ENCODE measurements at places on chromosomes 6 and 20.

- no peak for DNase-seq
Observed at GRCh38 chr6:158207422-158207788, 39.3 kb downstream of the GTF2H5 start.

DNA sequence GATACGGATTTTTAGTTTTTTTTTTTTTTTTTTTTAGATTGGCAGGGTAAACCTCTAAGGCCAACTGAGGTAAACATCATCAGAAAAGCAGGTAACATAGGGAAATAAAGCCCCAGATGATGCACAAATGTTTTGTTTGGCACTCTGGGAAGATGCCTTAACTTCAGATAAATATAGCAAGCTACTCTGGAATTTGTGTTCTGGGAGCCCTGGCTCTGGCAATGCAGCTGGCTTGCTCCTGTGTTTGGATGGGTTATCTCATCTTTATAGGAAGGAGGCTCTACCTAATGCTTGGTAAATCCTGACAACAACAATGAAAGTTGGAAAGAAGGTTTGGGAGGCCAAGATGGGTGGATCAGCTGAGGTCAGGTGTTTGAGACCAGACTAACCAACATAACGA is 77.4 kb downstream of the GFOD1 start:
- no peak for DNase-seq

- no peak for DNase-seq
Observed at GRCh38 chr6:121608270-121608669, 172.8 kb downstream of the GJA1 start.

DNA sequence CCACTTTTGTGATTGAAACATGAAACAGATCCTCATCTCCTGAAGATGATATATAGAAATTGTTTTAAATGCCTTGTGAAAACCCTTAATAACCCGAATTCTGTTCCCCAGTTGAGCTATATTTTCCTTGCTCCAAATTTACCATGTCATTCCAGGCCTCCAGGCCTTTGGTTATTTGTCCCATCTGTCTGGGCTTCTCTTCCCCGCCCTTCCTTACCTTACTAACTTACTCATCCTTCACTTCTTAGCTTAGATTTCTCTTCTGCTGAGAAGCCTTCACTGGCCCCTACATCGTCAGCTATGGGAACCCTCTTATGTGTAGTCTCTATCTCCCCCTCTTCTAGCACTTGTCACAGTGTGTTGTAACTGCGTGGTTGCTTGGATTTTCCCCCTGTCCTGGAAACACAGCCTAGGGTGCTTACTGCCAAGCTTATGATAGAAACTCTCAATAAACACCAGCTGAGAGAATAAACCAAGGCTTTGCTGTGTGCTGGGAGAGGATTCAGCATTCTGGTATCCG is 68.6 kb downstream of the SGK1 start:
- DNase-seq = no peak

- no peak for DNase-seq
Observed at GRCh38 chr20:31758991-31759390, 19.9 kb downstream of the TPX2 start.

DNA sequence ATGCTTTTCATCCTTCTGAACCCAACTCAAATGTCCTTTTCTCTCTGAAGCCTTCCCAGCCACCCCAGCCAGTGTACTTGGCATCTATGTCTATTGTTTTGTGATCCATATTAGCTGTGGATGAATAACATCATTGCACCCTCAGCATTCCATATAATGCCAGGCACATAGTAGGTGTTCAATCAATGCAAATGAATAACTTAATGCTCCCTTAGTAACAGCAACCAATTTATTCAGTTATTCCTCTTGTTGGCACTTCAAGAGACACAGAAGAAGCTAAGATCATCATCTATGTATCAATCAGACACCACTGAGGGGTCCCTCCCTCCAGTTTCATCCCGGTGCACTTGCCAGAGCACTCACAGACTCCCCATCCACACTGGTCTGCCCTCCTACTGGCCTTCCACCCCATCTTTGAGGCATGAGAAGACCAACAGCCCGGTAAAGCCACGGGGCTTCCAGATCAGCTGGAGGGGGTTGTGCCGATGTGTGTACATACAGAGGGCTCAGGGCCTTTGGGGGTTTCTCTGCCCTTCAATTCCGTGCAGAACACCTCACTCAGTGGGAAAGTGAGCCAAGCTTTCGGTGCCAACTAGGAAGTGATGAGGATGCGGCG is 2.4 kb upstream of the TAF8 start:
- no peak for DNase-seq

DNA sequence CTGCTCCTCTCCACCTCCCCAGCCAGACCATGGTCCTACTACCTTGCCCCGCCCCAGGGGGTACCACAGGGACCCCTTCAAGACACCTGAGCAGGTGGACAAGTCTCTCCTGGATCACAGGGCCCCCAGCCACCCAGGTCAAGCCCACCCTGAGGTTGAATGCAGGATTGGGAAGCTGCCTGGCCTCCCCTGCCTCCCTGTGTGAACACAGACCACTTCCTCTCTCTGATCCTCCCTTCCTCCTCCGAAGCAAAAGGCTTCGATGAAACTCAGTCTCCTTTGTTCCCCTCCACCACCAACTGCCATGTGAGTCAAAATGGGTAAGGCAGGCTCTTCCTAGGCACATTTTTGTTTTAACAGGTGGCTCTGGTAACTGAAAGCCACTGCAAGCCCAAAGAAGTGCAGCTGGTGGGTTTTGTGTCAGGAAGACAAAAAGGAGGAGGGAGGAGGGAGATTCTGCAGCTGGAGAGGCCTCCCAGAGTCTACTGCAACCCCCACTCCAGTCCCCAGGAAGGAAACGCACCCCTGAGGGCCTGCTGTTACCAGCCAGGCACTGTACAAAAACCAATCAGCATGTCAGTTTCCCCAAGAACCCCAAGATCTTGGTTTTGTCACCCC is 5.4 kb downstream of the ADA start:
- DNase-seq = no peak
